ENCODE measurements at places on chromosomes 12 and 14.

GRCh38 chr12:25677232-25677937 is 124.3 kb upstream of the LMNTD1 start:
- DNase-seq = peak; percentile 29

DNA sequence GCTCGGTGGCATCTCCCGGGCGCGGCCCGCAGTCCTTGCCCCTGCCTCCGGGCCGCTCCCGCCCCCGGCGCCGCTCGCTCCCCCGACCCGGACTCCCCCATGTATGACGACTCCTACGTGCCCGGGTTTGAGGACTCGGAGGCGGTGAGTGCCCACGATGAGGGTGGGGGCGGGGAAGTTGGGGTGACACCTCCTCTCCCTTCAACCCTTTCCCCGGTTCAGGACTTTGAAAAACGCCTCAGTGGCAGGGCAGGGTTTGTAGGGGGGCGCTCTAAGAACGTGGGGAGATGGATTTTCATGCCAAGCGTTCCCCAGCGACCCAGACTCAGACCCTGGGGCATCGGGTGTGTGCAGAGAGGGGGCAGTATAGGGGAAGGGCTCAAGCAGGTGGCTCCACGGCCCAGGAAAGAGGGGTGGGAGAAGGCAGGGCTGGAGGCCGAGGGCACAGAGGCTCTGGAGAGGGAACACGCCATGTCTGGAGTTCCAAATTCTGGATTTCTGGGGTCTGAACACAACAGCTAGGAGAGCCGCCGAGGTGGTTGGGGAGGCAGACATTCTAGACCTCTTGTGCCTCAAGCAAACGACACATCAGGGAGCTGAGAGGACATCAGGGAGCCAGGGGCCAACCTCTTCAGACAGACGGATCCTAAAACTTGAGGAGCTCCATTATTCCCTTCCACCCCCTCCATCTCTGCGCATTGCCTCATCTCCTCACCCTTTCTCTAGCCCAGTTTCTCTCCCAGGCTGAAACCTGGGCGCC is 715 bp downstream of the CACNB3 start:
- peak; percentile 66 for DNase-seq

- no peak for DNase-seq
Observed at GRCh38 chr12:4943067-4943937, 33.6 kb downstream of the KCNA1 start.

GRCh38 chr14:93263416-93263815 is 56.4 kb downstream of the UBR7 start:
- DNase-seq = no peak

GRCh38 chr12:52655720-52656124 is 3.7 kb upstream of the KRT2 start:
- DNase-seq = no peak

DNA sequence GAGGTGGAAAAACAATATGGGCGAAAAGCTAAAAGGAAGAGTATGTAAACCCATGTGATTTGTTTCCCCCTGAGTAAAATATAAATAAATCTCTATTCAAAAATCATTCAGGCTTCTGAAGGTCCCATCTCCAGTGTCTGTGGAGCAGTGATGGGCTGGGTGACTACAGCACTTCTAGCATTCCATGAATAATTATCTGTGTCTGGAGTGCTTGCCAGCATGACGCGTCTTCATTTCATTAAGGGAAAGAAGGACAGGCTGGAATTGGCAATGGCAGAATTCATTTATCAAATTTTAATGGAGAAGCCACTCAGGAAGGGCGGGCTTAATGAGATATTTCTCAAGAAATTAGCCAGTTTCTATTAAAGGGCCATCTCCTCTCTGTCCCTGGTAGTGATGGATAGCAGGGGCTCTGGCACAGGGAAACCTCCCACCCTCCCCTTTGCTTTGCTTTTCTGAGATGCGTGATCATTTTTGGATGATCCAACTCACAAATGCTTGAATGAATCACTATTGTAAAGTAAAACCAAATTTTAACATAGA is 916.3 kb upstream of the SEL1L start:
- DNase-seq = no peak

DNA sequence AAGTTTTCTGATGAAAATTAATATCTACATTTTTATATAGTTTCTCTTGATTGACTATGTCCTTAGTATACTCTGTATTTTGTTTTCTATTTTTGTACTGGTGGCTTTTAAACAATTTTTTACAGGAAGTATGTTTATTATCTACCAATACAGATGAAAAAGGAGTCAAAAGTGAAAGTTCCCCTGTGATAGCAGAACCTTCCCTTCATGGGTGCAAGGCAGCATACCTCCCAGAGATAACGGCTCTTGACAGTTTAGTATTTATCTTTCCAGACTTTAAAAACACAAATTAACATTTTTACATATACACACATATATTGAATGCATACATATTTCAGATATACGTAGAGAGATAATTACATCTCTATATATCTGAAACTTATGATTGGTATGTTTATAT is 17.1 kb upstream of the FAM234B start:
- peak; percentile 86 for DNase-seq

GRCh38 chr12:54526812-54527630 is 22.4 kb upstream of the PDE1B start:
- peak; percentile 64 for DNase-seq

DNA sequence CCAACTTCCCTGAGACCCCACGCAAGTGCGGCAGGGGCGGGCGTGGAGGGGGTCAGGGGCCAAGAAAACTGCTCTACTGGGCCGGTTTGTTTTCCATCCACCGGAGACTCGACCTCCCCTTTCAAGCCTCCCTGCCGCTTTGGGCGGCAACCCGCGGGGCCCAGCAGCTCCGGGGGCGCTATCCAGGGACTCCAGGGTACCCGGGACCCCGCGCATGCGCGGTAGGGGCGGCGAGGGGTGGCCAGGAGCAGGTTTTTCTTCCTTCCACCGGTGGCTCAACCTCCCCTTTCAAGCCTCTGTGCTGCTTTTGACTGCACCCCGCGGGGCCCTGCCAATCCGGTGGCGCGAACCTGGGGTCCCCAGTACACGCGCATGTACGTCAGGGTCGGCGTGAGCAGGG is 323.5 kb downstream of the ALG10 start:
- no peak for DNase-seq

GRCh38 chr12:9340422-9341259 is 132.4 kb upstream of the PZP start:
- peak; percentile 50 for DNase-seq

DNA sequence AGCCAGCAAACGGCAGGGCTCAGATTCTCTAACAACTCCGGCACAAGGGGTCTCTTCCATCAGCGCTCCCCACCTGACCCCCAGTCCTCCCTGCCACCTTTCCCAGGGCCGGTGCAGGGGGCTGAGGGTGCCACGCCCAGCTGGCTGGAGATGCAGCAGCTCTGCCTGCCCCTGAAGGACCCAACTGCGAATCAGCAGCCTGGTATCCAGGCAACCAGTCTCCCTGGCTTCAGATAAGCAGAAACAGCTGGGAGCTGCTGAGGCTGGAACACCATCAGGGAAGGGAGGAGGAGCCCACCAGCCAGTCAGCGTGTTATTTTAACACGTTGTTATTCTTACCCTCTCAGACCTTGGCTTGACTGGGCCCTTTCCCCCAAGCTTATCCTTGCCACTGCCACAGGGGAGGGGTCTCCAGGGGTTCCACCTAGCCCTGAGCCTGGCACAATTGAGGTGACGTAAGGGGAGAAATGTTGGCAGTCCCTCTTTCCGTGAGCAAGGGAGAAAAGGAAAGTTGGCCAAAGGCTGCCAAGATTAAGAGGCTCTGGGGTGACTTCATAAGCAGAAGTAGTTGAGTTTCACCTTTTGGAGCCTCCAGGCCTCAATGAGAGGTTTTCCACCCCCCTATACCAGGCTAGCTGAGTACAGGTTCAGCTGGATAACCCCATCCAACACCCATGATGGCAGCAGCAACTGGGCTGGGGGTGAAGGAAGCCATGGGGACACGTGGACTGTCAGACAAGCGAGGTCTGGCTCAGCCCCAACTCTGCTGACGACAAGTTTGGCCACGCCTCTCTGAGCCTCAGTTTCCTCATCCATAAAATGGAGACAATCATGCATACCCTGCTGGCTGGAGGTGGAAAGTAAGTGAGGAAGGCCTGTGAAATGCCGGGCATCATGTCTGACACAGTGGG is 91.1 kb downstream of the IRF2BPL start:
- DNase-seq = no peak

- DNase-seq = no peak
Observed at GRCh38 chr12:86600664-86601231, 344.6 kb upstream of the MGAT4C start.

DNA sequence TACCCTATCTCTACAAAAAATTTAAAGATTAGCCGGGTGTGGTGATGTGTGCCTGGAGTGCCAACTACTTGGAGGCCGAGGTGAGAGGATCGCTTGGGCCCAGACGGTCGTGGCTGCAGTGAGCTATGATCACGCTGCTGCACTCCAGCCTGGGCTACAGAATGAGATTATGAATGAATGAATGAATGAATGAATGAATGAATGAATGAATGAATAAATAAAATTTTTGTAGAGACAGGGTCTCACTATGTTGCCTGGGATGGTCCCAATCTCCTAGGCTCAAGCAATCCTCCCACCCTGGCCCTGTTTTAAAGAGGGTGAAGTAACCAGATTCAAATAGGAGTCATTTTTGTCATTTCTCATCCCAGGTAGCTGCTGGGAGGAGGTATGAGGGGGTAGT is 176.2 kb upstream of the HIF1A start:
- no peak for DNase-seq

- DNase-seq = peak; percentile 30
Observed at GRCh38 chr12:104823985-104824461, 134.1 kb downstream of the SLC41A2 start.

DNA sequence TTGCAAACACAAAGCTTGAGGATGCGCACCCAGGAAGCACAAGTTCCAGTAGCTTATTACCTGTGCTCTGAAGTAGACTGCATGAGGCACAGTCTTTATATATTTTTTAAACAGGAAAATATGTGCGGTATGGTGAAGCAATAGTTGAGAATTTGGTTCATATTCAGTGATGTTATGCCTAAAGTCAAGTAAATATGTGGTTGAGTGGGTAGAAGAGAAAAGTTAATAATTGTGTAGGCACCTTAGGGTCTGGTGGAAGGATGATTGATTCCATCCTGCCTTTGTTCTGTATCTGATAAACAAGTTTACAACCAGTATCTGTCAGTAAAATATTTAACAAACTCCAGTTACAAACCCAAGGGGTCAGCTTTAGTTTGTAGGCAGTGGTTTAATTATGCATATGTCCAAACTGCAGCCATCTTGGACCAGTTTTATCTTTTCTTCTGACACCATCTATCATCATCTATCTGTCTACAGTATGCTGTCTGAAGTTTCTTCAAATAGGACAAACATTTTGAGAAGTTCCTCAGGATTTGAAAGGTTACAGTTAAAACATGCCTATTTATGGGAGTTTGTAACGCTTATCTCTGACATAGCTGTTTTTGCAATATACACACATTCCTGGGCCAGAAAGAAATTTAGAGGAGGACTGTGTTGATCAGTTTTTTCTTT is 10.8 kb downstream of the SINHCAF start:
- DNase-seq = no peak

DNA sequence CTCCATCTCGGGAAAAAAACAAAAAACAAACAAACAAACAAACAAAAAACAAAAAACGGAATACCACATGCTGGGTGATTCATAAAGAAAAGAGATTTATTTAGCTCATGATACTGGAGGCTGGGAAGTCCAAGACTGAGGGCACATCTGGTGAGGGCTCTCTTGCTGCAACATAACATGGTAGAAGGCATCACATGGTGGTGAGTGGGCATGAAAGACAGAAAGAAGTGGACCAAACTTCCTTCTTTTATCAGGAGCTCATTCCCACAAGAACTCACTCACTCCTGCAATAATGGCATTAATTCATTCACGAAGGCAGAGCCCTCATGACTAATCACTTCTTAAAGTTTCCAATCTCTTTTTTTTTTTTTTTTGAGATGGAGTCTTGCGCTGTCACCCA is 8.0 kb upstream of the LGMN start:
- no peak for DNase-seq

GRCh38 chr12:100651694-100652093 is 78.2 kb downstream of the GAS2L3 start:
- no peak for DNase-seq

DNA sequence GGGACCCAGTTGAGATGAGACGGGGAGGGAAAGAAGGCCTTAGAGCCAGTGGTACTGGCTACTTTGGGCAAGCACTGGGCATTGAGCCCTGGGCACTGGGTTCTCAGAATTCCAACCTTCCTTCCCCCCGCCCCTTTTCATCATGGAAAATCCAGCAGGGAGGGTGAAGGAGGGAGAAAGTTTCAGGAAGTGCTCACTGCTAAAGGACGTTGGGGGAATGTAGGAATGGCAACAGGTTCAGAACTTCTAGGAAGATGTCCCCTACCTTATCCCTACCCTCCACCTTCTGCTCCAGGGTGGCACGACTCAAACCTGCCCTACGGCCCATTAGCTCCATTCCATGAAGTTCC is 4.2 kb upstream of the TNS2 start:
- no peak for DNase-seq

GRCh38 chr12:116712458-116713303 is 25.2 kb downstream of the SPRING1 start:
- no peak for DNase-seq

DNA sequence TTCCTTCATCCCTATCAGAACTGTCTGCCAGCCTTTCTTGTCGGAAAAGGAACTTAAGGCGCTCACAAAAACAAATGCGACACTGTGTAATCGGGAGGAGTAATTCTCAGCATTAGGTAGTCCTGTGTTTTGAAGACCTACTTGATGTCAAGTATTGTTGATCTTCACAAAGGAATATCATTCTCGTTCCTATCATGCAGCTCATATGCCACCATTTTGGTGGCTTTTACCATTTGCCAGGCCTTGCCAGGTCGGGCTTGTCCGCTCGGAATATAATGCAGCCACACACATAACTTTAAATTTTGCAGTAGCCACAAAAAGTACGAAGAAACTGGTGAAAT is 903 bp upstream of the PPP4R3A start:
- peak; percentile 70 for DNase-seq

DNA sequence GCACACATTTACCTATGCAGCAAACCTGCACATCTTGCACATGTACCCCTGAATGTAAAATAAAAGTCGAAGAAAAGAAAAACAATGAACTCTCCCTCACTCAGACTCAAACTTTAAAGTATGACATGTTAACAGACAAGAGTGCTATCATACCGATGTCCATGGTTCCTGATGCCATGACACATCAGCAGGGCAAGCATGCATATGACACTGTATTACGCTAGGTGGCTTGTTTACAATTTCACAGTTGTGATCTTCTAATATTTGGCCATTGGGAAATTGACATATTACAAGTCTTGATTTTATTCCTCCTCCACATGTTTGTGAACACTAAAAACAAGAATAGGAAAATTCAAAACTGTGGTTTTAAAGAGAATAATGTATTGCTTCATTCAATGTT is 126.6 kb downstream of the ADAMTS20 start:
- no peak for DNase-seq

DNA sequence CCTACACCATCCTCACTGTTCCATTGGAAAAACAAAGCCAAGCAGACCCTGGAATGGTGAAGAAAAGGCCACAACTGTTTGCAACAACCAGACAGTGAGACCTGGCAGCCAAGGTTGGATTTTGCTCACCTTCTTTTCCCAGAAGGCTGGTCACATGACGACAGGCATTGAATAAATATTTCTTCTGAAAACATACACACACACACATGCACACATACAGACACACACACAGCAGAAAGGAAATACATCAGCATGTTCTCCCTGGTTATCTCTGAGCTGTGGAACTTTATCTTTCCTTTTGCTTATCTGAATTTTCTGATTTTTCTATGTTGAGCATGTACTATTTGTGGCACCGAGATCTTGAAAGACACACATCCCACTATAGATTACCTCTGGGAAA is 38.0 kb upstream of the CCDC60 start:
- DNase-seq = no peak

GRCh38 chr12:25637752-25638151 is 84.7 kb upstream of the LMNTD1 start:
- no peak for DNase-seq

Data from OCI-M1 (cell line).